ENCODE measurements at places on chromosomes 6 and 20. TPM values are rescaled to one million over a fixed set of nuclear protein-coding genes. Genes with fewer than 3 reads are reported as not detected.

Gene VWA7
- total RNA-seq, result 0.26 TPM

Gene C4B
- 12.6 TPM for total RNA-seq

Gene SLC17A1
- total RNA-seq, result not detected

Gene BMP5
- 0.03 TPM for total RNA-seq

Gene TSBP1
- total RNA-seq, result not detected

Gene PCIF1
- 13.9 TPM for total RNA-seq

Gene RRAGD
- 3.8 TPM for total RNA-seq

Gene TRIM10
- total RNA-seq, result not detected

Gene TINAG
- total RNA-seq, result not detected

Gene CDC25B
- total RNA-seq, result 32.2 TPM

Gene PCMTD2
- total RNA-seq, result 46.7 TPM

Gene NCOA5
- total RNA-seq, result 9.6 TPM

Gene PHACTR1
- total RNA-seq, result 1.6 TPM

Gene TTK
- total RNA-seq, result 2.5 TPM

Gene PSORS1C2
- total RNA-seq, result not detected

Gene PROKR2
- total RNA-seq, result not detected

Gene NHSL1
- total RNA-seq, result 3.9 TPM

Gene ID1
- total RNA-seq, result 178 TPM

Gene MAP7
- total RNA-seq, result 1.3 TPM

Gene MEP1A
- not detected for total RNA-seq

Gene RHAG
- total RNA-seq, result not detected

Gene MAVS
- 30.9 TPM for total RNA-seq

Gene SEL1L2
- not detected for total RNA-seq

Gene WFDC5
- not detected for total RNA-seq

Gene DLGAP4
- total RNA-seq, result 29.1 TPM

Gene CYP39A1
- total RNA-seq, result 0.78 TPM

Gene MOXD1
- total RNA-seq, result 41.5 TPM

Gene TCP11
- total RNA-seq, result 0.07 TPM

Gene DAAM2
- 96.0 TPM for total RNA-seq

Gene LY6G6F
- not detected for total RNA-seq

Gene CTAGE9
- not detected for total RNA-seq

Gene PROCR
- 129 TPM for total RNA-seq

Gene BPIFB1
- 0.07 TPM for total RNA-seq

Gene PPP1R14C
- total RNA-seq, result 7.4 TPM

Gene ACAT2
- 15.5 TPM for total RNA-seq

Gene SLC17A3
- not detected for total RNA-seq

Gene ZNF341
- total RNA-seq, result 2.0 TPM

Measured in smooth muscle cell of the pulmonary artery (primary cell).